Right atrium auricular region (tissue), 2 donors: ENCODE measurements at places on chromosomes 4 and X. TPM values are rescaled to one million over a fixed set of nuclear protein-coding genes. Genes with fewer than 3 reads are reported as not detected.

DNA sequence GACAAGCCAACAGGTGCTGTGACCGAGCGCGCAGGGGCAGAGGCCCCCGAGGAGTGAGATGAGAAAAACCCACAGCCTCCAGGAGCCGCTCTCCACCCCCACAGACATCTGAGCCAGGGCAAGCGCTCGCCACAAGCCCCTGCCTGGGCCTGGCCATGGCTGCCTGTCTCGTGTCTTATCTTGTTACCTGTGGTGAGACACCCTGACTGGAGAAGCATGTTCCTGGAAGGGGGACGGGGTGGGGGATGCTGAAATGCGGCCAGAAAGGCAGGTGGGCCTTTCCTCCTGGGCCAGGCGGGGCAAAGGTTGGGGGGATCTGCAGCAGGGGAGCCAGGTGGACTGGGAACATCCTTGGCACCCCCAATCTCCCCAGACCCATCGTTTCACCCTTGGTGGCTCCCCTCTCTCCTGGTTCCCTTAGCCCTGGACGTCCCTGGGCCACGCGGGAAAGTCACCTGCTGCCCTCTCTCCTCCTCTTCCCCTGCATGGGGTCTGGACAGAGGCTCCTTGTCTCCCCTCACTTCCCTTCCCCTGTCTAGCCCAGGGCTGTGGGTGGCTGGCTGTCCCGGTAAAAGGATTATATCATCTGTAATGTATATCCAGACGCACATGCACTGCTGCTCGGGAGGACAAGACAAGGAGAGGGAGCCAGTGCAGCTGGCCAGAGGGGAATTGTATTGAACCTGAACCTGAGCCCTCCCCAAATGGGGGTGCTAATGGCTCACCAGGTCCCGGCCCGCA lies 8.4 kb upstream of the DUSP9 start:
- DNase-seq = no peak

Gene CRLF2
- total RNA-seq = not detected

DNA sequence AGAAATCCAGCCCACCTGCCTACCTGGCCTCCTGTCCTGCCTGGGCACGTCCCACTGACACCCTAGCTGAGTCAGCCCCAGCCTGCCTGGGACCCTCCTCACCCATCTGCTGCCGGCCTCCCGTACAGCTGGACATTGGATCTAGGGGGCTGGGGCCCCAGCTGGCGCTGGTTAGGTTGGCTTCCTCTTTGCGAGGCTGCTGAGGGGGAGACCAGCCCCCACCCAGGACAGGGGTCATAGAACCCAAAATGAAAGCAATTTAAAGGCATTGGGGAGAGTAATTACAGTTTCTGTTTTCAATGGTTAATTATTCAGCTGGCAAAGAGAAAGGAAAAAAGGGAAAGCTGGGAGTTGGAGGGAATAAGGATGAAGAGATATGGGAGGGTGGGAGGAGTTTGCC lies 15.8 kb downstream of the EFNB1 start:
- no peak for DNase-seq

Gene SOX3
- not detected for total RNA-seq

Gene GUCY1A1
- total RNA-seq = 52.5 TPM

DNA sequence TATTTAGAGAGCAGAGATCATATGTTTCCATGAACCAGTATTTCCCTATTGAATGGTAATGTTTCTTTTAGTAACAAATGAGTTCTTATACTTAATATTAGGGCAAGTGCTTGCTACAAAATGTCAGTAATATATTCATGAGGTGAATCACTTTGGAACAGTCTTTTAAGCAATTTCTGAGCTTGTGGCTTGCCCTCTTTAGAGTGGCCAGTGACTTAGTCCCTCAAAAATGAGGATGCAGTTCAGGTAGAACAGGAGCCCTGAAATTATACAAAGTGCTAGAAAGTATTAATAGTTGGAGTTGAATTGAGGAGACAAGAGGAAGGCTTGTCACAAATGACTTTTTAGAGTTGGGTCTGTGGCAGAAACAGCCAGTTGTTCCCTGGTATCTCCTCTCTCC lies 53.4 kb upstream of the PITX2 start:
- no peak for DNase-seq
